NCI-H2081 treated with DMSO at 0.1 percent for 48 hours (cell line): ENCODE measurements at places on chromosomes 1 and 21.

DNA sequence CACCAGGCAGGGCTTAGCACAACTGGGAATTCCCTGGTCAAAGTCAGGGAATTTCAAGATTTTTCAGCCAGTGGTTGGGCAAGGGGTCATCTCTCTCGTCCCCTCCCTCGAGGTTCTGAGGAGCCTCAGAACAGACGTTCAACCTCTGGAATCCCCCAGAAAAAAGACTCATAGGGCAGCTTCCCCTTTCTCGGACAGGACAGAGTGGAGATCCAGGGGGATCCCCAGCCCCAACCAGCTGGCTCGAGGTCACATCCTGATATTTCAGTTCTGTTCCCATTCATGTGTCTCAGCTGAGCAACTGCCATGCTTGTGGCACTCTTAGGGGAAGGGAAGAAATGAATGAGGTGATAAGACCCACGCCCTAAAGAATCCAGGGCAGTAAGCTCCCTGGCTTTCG is 4.9 kb upstream of the LAD1 start:
- DNase-seq = no peak

GRCh38 chr1:21229246-21230000 is 52.7 kb upstream of the EIF4G3 start:
- DNase-seq = no peak

DNA sequence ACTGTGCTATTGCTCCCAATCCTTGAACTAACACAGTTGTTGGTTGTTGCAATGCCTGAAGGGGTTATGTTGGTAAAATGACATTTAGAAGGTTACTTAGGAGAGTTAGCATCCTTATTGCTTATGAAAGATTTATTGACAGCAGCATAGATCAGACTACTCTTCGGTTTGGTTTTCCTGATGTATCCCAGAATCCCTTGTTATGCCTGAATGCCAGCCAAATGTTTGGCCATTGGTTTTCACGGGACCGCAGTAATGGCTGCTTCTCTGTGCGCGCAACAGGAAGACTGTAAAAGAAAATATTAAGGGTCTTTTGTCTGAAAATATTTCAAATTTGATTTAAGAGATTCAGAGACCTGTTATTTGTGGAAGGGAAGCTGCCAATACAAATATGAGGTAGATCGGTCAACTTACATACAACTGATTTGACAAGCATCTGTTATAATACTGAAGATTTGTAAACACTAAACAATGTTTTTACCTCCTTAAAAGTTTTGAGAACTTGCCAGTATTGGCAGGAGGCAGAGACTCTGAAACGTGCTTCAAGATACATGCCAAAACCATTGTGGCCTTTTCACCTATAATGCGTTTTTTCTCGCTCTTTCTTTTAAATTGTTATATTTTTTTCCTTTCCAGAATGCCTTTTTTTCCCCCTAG is 8.3 kb downstream of the NFIA start:
- no peak for DNase-seq

- DNase-seq = no peak
These were observed 3.8 kb downstream of the DNASE2B start for GRCh38 chr1:84402060-84402459.

DNA sequence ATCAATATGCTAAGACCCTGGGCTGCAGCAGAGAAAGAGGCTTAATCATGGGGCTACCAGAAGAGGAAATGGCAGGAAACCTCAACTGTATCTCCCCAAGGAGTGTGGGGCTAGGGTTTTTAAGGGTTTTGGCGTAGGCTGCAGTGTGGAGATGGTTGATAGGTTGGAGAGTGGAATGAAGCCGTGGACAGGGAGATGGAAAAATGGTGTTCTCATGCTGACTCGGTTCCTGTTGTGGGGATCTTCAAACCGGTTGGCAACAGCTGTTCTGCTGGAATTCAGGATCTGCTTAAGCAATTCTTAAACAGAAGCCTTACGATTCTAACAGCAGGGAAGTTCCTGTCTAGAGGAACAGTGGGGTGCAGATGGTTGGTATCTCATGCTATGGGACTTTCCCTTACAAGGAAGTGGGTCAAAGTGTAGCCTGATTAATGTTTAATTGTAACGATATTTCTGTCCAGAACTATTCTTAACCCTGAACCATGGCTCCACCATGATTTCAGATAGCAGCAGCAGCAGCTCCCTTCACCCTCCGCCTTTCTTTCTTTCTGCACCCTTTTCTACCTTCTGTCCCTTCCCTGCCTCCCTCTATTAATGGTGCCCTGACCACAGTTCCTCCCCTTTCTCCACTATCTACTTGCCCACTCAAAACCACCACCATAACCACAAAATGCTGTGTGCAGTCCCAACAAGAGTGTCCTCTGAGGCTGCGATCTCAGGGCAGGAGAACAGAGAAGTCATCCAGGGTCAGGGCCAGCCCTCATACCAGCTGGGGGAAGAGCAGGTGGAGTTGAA is 30.8 kb downstream of the RSPH1 start:
- DNase-seq = no peak

DNA sequence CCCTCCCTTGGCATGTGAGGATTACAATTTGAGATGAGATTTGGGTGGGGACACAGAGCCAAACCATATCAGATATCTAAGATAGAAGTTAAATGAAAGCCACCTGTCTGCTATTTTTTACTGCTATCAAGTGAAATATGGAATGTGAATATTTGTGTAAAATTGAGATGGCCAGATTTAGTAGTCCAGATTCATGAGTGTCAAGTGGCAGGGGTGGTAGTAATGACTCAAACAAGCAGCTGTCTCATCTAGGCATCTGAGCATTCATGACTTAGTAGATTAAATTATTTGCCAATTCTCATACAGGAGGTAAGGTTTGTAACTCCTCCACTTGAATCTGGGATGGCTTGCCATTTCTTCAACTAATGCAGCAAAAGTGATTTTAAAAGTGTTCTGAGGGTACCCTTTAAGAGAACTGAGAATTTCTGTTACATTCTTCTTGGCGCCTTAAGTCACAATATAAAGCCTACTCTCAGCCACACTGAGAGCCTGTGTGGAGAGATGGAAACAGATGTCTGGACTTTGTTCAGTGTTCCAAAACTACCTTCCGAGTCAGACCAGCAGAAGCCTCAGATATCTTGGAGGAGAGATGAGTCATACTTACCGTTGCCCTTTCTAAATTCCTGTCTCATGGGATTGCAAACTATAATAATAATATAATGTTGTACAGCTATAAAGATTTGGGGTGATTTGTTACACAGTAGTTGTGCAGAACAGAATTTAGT is 1065.6 kb upstream of the TMPRSS15 start:
- DNase-seq = no peak

- no peak for DNase-seq
These were observed 15.1 kb downstream of the NRDC start for GRCh38 chr1:51863384-51863783.
